ENCODE measurements at places on chromosomes 13 and 19. TPM values are rescaled to one million over a fixed set of nuclear protein-coding genes. Genes with fewer than 3 reads are reported as not detected.

The ZIC5 gene
- not detected for total RNA-seq

The LAIR1 gene
- not detected for total RNA-seq

The ZNF460 gene
- 16.4 TPM for total RNA-seq

The ZNF667 gene
- 0.71 TPM for total RNA-seq

The RNASEH2B gene
- total RNA-seq = 44.5 TPM

The OLFM2 gene
- not detected for total RNA-seq

The ENOX1 gene
- 0.29 TPM for total RNA-seq

The ZNF850 gene
- total RNA-seq = 0.35 TPM

The IGFL2 gene
- not detected for total RNA-seq

Data from myometrial cell (primary cell).